Sciatic nerve (tissue), 2 donors: ENCODE measurements at places on chromosomes 2 and 18. TPM values are rescaled to one million over a fixed set of nuclear protein-coding genes. Genes with fewer than 3 reads are reported as not detected.

DNA sequence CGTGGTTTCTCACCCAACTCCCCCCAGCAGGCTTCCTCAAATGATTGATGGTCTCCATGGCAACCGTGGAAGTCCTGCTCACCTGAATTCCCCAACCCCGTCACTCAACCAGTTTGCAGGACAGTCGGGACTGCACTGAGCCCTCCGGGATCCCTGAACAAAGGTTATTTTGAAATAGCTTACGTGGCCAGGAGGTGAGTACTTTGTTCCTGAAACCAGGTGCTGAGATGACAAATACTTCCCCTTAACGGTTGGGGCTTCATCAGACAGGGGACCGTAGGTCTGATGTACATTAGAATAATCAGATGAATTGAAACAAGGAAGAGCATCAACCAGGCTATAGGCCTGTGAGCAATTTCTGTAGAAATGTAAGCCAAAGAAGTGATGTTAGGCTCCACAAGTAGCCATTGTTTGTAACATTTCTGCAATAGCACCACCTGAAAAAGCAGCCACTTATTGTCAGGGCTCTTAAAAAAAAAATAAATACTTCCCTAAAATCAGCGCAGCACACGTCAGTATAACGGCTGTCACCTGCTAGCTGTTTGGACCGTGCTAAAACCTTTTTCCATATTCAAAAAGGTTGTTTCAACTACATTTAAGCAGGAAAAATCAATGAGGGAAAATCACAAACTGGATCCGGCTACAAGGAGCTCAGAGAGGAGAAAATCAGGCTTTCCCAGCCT, 206.4 kb upstream of the ID2 start:
- DNase-seq: no peak

SH3BP4 gene
- 26.7 TPM for total RNA-seq

PRSS56 gene
- not detected for total RNA-seq

GRCh38 chr2:207698301-207698700, 13.1 kb upstream of the CCNYL1 start:
- no peak for DNase-seq

- no peak for DNase-seq
Measured at GRCh38 chr18:12313530-12314245, 5.6 kb downstream of the TUBB6 start.

DNA sequence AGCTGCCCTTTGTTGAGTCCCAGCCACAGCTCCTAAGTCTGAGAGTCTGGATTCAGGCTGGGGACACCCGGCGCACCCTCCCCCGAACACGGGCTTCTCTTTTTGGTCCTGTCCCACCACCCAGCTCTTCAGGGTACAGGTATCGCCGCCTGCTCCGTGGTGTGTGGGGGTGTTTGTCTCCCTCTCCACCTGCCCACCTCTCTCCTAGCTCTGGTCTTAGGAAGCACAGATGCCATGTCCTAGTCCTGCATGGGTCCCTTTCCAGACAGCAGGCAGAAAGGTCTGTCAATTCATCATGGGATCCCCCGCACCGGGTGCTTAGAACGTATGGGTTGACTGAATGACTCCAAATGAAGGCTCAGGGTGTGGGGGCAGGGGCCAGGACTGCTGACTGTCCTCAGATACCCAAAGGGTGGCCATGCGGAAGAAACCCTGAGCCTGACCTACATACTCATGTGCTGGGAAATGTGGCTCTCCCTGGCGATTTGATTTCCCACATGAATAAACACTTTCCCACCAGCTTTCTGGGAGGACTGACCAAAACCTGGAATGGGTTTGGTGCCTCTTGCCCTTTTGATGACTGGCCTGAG, 156.8 kb downstream of the CELF4 start:
- no peak for DNase-seq

- no peak for DNase-seq
Measured at GRCh38 chr18:24695168-24695567, 234.7 kb downstream of the HRH4 start.

DNA sequence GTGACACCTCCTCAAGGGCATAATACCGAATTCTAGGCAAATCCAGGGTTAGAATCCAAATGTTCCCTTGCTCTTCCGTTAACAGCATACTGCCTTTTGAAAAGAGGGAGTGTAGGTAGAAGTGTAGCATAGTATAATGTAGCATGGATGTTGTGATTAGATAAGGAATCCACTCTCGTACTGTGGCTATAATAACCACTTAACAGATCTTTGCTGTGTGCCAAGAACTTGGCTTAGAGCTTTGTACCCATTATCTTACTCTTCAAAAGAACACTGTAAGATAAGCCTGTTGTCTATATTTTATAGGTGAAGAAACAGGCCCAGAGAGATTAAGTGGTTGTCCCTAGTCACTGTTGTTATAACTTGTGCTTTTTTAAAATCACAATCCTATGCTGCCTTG, 24.2 kb downstream of the WDR75 start:
- DNase-seq: no peak

DNA sequence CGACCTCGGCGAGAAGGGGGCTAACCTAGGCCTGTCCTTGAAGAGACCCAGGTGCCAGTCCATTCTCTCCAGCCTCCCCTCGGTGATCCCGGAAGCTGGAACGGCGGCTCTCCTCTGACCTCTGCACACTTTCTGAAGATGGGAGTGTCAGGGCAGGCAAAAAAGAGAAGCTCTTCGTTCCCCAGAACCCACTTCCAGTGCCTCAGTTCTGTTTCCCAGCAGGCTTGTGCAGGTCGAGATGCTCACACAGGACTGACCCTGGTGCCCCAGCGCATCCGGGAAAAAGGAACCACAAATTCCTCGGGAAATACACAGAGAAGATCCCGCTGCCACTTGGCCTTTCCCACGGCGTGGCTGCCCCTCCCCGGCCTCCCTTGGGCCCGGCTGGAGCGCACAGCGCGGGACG, 681 bp upstream of the PTPN18 start:
- DNase-seq: no peak

DNA sequence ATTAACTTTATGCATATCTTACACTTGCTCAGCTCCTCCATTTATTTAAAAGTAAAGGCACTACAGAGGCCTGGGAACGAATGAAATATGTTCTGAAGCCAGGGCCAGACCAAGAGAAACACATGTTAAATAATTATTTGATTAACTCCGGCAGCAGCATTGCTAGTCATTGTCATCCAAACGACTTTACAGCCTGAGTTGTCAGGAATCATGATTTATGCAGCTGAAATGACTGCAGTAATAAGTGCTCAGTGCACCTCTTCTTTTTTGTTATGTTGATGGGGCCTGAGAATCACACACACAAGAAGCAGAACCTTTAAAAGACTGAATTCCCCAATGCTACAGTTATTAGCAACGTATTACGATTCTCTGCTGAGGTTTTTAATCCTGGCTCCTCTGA, 58.9 kb downstream of the EPHA4 start:
- no peak for DNase-seq

CNGA3 gene
- total RNA-seq: not detected

- DNase-seq: no peak
Measured at GRCh38 chr2:225309516-225309915, 90.0 kb upstream of the NYAP2 start.

DNA sequence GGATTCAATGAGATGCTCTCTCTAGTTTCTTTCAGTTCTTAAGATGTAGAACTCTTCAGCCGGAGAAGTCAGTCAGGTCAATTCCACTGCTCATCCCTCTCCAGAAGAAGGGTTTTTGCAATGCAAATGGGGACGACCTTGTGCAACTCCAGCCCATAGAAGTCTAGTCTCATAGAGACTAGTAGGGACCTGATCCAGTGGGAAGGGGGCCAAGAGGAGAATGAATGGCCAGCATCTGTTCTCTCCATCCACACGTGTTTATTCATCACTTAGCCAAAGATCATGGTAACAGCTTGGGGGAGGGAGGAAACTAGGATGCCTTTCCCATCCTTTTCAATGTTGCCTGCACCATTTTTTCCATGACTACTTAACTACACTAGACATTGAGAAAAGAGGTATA, 120.2 kb downstream of the LAMA3 start:
- no peak for DNase-seq

DNA sequence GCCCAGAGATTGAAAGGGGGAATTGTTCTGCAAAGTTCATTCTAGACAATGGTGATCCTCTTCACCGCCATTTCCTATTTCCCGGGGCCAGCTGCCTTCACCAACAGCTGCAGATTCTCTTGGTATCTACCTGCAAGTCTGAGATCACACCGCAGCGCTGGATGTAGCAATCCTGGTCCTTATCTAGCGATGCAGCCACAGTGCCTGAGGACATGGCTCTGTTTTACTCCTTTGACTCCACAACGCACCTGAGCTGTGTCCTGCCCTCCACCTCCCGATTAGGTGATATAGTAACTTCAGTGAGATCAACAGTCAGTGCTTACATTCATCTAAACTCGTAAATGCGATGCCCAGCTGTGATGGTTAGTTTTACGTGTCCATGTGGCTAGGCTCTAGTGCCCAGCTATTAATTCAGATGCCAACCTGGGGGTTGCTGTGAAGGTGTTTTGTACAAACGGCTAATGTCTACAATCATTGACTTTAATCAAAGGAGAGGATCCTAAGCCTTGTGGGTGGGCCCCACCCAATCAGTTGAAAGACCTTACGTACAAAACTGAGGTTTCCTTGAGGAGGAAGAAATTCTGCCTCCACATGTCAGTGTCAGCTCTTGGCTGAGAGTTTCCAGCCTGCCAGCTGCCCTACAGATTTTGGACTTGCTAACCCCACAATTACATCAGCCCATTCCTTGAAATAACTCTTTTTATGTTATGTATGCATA, 189.8 kb downstream of the SH3BP4 start:
- no peak for DNase-seq

DNA sequence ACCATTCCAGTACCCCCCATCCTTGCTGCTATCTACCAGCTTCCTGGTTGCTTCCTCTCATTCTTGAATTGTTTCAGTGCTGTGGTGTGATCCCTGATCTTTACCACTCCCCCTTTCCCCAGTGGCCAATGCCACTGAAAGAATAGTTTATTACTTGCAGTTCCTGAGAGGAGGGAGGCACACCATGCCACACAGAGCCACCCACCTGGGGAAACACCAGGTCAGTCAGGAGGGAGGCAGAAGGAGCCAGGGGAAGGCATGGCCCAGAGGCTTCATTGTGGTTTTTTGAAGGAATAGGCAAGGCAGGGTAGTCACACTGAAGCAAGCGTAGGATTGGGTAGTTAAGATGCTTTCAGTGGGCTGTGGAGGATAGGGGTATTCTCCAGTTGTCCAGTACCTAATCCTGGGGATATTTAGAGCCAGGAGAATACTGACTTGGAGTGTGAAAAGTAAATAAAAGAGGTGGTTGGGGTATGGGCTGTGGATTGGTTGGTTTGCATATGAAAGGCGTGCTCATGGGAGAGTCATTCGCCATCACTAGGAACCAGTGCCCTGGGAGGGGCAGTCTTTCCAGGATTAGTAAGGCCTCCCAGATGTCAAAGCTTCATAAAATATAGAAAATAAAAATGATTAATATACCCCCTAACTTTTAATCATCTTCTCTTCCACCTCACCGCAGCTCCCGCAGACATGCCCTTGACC, 6.7 kb upstream of the TMEM177 start:
- no peak for DNase-seq

DNA sequence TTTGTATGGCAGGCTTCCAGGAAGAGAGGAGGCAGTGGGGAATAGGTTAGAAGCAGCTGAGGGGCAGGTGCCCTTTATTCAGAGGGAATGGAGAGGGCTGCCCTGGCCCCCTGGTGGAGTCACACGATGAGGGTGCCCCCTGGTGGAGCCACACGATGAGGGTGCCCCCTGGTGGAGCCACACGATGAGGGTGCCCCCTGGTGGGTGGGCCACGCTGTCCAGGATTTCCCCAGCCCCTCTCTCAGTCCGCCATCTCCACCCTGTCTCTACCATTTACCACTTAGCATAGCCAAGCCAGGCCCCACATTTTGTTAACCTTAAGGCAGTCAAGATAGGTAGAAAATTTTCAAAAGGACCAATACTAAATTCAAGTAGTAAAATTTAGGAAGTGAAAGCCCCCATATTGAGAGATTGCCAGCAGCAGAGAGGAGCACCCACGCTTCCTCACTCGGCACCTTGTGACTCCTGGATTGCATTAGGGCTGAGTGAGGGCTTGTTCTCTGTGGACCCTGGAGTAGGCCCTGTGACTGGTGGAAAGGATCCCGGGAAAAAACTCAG, 10.4 kb upstream of the FAM228A start:
- DNase-seq: no peak

DNA sequence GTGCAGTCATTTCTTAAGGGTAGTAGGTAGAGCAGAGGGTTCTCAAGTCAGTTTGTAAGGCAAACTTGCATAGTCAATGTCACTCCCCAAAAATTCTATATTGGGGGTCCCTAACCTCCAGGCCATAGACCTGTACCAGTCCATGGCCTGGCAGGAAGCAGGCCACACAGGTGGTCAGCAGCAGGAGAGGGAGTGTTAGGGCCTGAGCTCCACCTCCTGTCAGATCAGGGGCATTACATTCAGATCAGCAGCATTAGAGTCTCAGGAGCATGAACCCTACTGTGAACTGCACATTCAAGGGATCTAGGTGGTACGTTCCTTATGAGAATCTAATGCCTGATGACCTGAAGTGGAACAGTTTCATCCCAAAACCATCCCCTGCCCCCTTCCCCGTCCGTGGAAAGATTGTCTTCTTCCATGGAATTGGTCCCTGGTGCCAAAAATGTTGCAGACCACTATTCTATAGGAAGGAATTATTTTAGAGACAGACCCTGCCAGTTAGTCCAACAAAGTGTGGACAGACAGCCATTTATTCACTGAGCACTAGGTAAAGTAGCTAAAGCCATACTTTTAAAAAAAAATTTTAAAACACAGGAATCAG, 6.7 kb downstream of the COA5 start:
- no peak for DNase-seq
